SK-N-SH (cell line): ENCODE measurements at places on chromosomes 12 and 14.

- no peak overlapping the region for H3K27ac ChIP-seq
- DNase-seq = no peak
- no peaks in the 10 kb centered on the region; the same call in 1 of the 2 replicates for H3K4me1 ChIP-seq
Observed at GRCh38 chr12:53935383-53936341, 3.0 kb upstream of the HOXC13 start.

DNA sequence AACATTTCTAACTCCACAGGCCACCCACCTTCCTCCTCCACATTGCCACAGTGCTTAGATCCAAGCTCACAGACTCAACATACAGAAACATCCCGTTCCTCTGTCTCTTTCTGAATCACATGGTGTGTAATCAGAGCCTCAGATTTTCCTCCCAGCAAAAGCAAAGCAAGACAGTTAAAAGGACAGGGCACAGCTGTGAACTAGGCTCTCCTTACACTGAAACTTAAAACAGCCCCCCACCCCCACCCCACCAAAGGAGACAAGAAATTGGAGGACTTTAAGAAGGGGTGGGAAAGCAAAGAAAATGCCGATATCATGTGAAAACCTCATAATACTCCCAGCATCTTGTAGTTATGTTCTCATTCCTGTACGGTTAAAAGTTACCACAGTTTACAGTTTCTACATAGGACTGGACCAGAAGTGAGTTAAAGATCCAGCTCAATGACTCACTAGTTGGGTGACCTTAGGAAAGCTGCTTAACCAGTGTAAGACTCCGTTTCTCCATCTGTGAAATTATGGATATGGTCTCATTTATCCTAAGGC, 4.8 kb downstream of the YBX3 start:
- H3K27me3 ChIP-seq = peaks cover 35% of the 10 kb centered on the region; the same call in 1 of the 2 replicates
- no peak overlapping the region for H3K4me3 ChIP-seq
- no peak overlapping the region for H3K27ac ChIP-seq
- DNase-seq = no peak

GRCh38 chr14:56657604-56658003, 78.0 kb downstream of the TMEM260 start:
- no peak for DNase-seq
- H3K36me3 ChIP-seq = no peaks in the 10 kb centered on the region
- no peak overlapping the region for H3K4me3 ChIP-seq
- H3K4me1 ChIP-seq = no peaks in the 10 kb centered on the region

DNA sequence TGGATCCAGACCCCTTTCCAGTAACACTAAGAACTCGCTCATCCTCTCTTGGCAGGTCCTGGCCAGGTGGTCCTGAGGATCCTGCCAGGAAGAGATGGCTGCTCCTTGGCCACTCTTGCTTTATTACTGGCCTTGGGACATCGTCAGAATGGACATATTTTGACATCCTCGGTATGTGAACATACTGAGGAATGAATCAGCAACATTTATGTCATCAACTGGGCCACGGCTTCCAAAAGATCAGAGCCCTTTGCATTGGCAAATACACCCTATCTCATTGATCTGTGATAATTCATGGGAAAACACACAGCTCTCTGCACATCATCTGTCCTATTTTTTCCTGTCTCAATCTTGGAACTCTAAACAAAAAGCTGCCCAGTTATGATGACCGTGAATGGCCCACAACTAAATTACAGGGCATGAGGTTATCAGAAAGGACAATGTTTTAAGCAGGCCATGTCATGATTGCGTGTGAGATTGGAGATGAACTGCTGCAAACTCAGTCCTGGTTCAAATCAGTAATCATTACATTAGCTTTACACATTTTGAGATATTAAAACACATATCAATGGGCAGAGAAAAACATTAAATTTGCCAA, 1325.8 kb downstream of the AACS start:
- H3K36me3 ChIP-seq = no peaks in the 10 kb centered on the region
- no peak overlapping the region for H3K27ac ChIP-seq
- DNase-seq = no peak
- H3K4me1 ChIP-seq = no peaks in the 10 kb centered on the region
- H3K4me3 ChIP-seq = no peak overlapping the region
- no peaks in the 10 kb centered on the region for H3K27me3 ChIP-seq

GRCh38 chr12:2805143-2805520, 7.3 kb upstream of the ITFG2 start:
- no peak overlapping the region for H3K27ac ChIP-seq
- peaks cover 51% of the 10 kb centered on the region for H3K36me3 ChIP-seq
- H3K27me3 ChIP-seq = no peaks in the 10 kb centered on the region
- no peaks in the 10 kb centered on the region for H3K4me1 ChIP-seq
- DNase-seq = no peak

GRCh38 chr14:47674543-47675465, 601 bp downstream of the MDGA2 start:
- no peak overlapping the region for H3K27ac ChIP-seq
- H3K4me1 ChIP-seq = no peaks in the 10 kb centered on the region
- no peak overlapping the region for H3K4me3 ChIP-seq
- no peaks in the 10 kb centered on the region for H3K36me3 ChIP-seq
- peak; percentile 19 for DNase-seq

DNA sequence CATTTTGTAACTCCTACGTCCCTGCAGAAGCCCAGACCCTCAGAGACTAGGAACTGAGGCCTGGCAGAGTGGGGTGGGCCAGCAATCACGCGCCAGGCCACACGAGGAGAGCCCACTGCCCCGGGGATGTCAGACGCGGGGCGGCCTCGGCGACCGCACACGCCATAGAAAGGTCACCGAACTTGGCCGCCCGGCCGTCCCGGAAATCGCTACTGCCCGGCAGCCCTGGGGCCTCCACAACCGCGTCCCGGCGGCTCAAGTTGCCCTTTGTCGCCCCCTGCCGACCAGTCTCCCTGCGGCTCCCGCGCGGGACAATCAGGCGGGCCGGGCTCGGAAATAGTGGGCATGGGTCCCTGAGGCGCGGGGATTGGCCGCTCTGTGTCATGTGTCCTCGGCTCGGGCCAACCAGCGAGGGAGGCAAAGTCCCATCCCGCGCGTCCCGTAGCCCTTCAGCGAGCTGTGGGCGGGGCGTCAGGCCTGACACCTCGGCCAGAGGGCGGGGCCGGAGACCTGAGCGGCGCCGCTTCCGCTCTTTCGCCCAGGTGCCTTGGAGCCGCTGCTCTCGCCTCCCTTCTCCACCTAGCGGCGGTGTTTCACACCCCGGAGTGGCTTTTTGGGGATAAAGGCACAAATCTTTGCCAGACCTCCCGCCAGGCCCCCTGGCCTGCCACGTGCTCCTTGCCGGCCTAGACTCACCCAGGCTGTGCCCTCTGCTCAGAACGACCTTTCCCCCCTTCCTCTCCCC, 33.4 kb upstream of the DEGS2 start:
- peak; percentile 99 for DNase-seq
- peaks cover 4% of the 10 kb centered on the region; the same call in 1 of the 2 replicates for H3K4me1 ChIP-seq
- no peaks in the 10 kb centered on the region for H3K36me3 ChIP-seq
- H3K27ac ChIP-seq = peak overlapping the region; percentile 77
- H3K27me3 ChIP-seq = no peaks in the 10 kb centered on the region

DNA sequence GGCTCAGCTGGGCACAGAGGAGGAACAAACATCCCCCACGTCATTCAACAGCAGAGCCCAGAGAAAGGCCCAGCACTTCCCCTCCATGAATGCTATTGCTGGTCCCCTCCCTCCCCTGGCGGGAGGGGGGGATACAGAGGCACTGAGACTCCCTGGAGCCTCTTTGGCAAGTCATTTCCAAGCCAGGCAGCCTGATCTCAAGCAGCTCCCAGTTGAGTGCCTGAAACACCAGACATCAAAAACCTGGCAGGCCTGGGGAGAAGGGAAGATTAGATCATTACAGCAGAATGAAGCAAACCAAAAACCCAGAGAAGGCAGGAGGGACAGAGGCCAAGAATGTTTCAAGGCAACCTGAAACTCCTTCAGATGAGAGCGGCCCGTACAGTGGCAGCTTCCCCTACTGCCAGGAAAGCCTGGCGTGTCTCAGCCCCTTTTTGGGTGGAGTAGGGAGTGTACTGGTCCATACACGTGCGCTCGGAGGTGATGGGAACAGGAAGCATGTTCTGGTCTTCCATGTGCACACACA, 92.1 kb downstream of the LRRC74A start:
- H3K27ac ChIP-seq = peak overlapping the region; percentile 100
- peak overlapping the region; percentile 32; the same call in 1 of the 2 replicates for H3K4me3 ChIP-seq
- DNase-seq = peak; percentile 57
- H3K4me1 ChIP-seq = peaks cover 71% of the 10 kb centered on the region
- no peaks in the 10 kb centered on the region for H3K27me3 ChIP-seq

DNA sequence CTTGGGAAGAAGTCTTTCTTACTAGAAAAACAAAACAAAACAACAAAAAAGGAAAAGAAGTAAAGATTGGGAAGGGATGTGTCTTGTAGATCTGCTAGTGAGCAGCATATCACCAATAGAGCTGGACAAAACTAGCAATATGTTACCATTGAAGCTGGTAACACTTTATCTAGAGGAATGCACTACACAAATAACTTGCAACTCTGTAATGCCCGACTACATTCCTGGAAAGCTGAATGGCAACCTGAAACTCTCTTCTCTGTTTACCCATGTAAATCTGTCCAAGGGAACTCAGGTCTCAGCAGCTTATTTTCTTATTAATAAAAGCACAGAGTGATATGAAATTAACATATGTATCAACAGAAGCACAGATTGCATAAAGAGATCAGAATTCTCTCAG, 624.4 kb downstream of the KCNH5 start:
- no peak overlapping the region for H3K27ac ChIP-seq
- H3K4me1 ChIP-seq = no peaks in the 10 kb centered on the region
- no peaks in the 10 kb centered on the region for H3K36me3 ChIP-seq
- H3K4me3 ChIP-seq = no peak overlapping the region
- H3K27me3 ChIP-seq = no peaks in the 10 kb centered on the region

GRCh38 chr14:33767586-33768457, 183.1 kb downstream of the EGLN3 start:
- DNase-seq = no peak
- peak overlapping the region; percentile 28; the same call in 1 of the 2 replicates for H3K27ac ChIP-seq
- no peak overlapping the region for H3K4me3 ChIP-seq

GRCh38 chr12:41795051-41795600, 349.5 kb downstream of the GXYLT1 start:
- no peak overlapping the region for H3K27ac ChIP-seq
- no peak for DNase-seq
- H3K4me1 ChIP-seq = peaks cover 3% of the 10 kb centered on the region; the same call in 1 of the 2 replicates
- no peaks in the 10 kb centered on the region for H3K27me3 ChIP-seq
- no peak overlapping the region for H3K4me3 ChIP-seq

DNA sequence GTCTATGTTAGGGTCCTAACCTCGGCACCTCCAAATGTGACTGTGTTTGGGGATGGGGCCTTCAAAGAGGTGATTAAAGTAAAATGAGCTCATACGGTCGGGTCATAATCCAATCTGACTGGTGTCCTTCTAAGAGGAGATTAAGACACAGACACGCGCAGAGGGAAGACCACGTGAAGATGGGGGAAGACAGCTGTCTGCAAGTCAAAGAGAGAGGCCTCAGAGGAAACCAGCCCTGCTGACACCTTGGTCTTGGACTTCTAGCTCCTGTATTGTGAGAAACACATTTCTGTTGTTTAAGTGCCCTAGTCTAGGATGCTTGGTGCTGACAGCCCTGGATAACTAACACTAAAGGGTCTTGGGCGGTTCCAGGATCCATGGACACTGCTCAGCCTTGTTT, 109.6 kb downstream of the DICER1 start:
- peaks cover 5% of the 10 kb centered on the region; the same call in 1 of the 2 replicates for H3K27me3 ChIP-seq
- no peaks in the 10 kb centered on the region for H3K36me3 ChIP-seq
- H3K27ac ChIP-seq = no peak overlapping the region
- no peaks in the 10 kb centered on the region for H3K4me1 ChIP-seq
- DNase-seq = no peak
- H3K4me3 ChIP-seq = no peak overlapping the region

DNA sequence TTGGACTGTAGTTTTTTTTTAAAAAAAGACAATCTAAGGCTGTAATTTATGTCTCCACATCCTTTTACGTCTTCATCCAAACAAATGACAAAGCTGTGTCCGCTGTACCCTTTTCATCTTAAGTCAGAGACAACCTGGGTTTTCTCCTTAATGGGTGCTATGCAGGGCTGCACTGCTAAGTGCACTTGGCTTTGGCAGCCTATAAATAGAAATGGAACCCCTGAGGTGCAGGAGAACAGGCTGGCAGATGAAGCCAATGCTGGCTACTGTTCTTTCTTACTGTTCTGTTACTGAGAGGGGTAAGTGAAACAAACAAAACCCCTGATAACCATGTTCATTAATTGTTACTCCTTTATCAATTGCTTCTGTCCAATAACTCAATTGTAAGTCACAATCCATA, 47.1 kb upstream of the KICS2 start:
- H3K36me3 ChIP-seq = no peaks in the 10 kb centered on the region
- H3K27ac ChIP-seq = no peak overlapping the region
- peaks cover 5% of the 10 kb centered on the region; the same call in 1 of the 2 replicates for H3K27me3 ChIP-seq
- no peaks in the 10 kb centered on the region for H3K4me1 ChIP-seq
- no peak overlapping the region for H3K4me3 ChIP-seq

GRCh38 chr14:90811641-90812040, 4.6 kb downstream of the TTC7B start:
- no peak for DNase-seq
- H3K27ac ChIP-seq = no peak overlapping the region
- H3K4me3 ChIP-seq = no peak overlapping the region
- no peaks in the 10 kb centered on the region for H3K27me3 ChIP-seq
- no peaks in the 10 kb centered on the region for H3K36me3 ChIP-seq

DNA sequence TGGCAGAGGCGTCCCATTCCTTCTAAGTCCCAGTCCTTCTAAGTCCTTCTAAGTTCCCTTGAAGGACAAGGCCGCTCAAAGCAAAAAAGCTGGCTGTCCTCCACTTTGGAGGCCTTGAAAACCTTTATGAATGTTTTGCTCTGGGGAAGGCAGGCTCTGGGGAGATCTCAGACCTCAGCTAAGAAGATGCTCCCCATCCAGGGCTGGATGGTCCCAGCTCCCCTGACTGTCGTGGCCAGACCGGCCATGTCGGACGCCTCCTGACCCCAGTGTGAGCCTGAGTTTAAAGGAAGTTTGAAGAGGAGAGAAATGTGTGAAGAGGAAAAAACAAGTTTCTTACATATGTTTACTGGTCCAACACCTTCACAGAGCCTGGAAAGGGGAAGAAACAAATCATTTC, 5.9 kb downstream of the KRT84 start:
- no peak overlapping the region for H3K27ac ChIP-seq
- no peaks in the 10 kb centered on the region for H3K36me3 ChIP-seq
- H3K4me3 ChIP-seq = no peak overlapping the region

GRCh38 chr12:56932867-56933266, 1.3 kb downstream of the SDR9C7 start:
- peaks cover 4% of the 10 kb centered on the region for H3K4me1 ChIP-seq
- no peak overlapping the region for H3K27ac ChIP-seq
- peaks cover 5% of the 10 kb centered on the region; the same call in 1 of the 2 replicates for H3K27me3 ChIP-seq
- H3K4me3 ChIP-seq = no peak overlapping the region

DNA sequence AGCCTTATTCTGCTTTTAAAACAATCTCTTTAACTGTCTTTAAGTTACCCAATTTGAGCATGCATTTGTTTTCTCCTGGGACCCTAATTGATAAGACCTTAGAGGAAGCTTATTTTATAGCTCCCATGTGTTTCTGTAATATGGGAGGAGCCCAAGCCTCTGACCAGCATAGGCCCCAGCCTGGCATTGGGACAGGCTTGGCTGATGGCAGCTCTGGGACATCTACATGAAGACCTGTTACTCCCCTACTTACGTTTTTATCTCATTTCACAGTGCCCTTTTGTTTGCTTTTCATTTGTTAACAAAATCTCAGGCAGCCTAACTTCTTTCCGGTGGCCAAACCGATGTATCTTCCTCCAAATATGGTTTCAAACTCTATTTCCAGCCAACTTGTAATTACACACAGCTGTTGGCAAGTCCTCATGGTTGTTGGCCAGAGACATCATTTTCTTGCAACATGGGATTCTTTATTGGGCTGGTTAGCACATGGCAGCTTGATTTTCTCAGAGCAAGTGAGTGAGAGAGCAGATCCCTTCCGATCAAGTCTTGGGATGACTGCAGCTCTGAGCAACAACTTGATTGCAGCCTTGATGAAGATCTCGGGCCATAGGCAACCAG, 1117.5 kb downstream of the AACS start:
- H3K4me3 ChIP-seq = no peak overlapping the region
- H3K4me1 ChIP-seq = no peaks in the 10 kb centered on the region
- no peak overlapping the region for H3K27ac ChIP-seq
- H3K36me3 ChIP-seq = no peaks in the 10 kb centered on the region
- no peaks in the 10 kb centered on the region for H3K27me3 ChIP-seq
- DNase-seq = no peak
